ENCODE measurements at places on chromosomes 13 and 19.

DNA sequence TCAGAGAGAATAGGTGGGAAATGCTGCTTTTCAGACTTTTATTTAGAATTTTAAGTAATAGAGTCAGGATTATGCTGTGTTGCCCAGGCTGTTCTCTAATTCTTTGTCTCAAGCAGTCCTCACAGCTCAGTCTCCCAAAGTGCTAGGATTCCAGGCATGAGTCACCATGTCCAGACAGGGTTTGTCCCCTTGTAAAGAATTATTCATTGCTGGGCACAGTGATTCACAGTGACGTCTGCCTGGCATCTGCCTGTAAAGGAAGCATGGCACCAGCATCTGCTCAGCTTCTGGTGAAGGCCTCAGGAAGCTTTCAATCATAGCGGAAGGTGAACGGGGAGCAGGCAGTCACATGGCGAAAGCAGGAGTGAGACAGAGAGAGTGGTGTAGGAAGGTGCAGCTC, 17.7 kb downstream of the ZNF763 start:
- no peak for DNase-seq

- DNase-seq = no peak
These were observed 5.2 kb downstream of the TRIM28 start for GRCh38 chr19:58548859-58549663.

- no peak for DNase-seq
These were observed 1658.6 kb upstream of the MIR17HG start for GRCh38 chr13:89688918-89689317.

DNA sequence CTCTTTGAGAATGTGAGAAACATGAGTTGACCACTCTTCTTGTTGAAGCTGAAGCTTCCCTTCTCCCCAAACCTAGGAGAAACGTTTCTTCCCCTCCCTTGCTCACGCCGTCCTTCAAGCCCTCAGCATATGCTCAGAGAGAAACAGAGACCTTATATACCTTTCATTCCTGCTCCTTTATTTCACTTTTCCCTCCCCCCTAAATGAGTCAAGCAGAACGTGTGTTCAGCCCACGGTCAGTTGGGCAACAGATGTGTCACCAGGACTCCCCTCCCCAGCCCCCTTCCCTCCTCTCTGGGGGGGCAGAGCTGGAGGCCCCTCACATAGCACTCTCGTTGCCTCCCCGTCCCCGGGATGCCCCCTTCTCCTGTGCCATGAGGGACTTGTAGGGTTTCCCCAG, 8.6 kb downstream of the OR7C2 start:
- DNase-seq = no peak

GRCh38 chr13:23460309-23460708, 26.8 kb upstream of the SACS start:
- no peak for DNase-seq

DNA sequence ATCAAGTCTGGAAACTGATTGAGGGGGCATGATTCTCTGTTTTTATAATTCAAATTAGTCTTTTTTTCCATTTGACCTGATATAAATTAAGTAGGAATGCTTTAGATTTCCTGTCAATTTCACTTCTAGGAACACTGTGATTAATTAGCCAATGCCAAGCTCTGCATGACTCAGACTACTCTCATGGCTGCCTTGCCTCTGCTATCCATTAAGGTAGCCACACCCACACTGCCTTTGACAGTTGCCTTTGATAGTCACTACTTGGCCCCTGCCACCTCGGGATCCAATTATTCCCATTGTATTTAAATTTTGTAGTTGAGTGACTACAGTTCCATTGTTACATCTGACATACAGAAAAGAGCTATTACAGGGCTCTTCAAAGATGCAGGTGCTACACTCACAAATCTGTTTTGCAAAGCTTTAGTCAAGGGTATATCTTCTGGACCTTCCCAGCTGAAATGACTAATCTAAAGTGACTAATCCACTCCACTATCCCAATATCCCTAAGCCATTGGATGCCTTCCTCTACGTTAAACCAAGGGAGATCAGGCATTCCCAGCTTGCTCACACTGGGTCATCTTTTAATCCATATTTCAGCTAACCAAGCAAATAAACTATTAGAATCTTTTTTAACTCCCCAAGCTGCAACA, 1193.1 kb upstream of the MIR17HG start:
- DNase-seq = no peak

GRCh38 chr19:2154587-2155075, 3.3 kb upstream of the AP3D1 start:
- no peak for DNase-seq

DNA sequence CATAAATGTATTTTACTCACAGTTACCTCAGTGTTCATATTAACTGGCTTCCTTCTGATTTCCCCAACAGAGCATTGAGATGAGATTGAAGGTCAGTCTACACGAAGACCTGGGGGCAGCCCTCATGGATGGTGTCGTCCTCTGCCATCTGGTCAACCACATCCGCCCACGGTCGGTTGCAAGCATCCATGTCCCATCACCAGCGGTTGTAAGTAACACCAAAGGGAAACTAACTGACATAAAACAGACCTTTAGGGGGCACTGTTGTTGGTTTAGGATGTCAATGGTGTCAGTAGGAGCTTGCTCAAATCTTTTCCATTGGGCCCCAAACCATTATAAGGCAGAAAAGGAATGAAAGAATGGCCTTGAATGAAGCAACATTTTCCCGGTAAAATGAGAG, 68.2 kb downstream of the ESD start:
- DNase-seq = no peak

DNA sequence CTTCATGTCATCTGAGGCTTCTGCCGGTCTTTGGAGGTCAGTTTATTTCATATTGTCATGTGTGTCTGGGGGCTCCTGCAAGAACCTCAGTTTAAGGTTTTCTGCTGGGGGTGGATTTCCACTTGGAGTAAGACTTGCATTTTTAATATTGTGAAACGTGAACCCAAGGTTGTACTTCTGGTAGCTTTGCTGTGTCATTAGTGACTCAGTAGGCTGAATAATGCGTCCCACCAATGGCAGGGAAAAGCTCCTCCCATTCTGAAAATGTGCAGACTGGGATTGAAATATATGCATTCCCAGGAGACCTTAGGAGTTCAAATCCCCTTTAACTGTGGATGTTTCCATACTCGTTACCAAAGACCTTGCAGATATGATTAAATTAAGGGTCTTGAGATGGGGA, 46.2 kb downstream of the ING1 start:
- no peak for DNase-seq

DNA sequence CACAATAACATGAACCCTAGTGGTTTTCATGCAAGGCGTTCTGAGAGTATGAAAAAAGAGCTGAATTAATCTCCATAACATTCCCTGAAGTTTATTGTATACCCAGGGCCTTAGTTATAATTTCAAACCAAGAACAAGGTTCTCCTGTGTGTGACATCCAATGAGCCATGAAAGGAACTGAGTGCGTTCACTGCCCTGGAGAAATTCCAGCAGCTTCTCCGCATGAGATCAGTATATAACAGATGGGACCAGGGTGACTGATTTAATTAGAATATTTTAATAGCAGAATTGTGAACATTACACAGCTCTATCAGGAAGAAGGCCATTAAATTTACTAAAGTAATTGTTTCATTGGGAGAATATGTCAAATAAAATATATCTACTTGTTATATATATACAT, 1190.5 kb upstream of the SLC10A2 start:
- DNase-seq = no peak

- peak; percentile 77 for DNase-seq
These were observed 24.6 kb upstream of the IGSF23 start for GRCh38 chr19:44588771-44589112.

- peak; percentile 16 for DNase-seq
These were observed 695 bp downstream of the ICAM1 start for GRCh38 chr19:10271543-10272086.

DNA sequence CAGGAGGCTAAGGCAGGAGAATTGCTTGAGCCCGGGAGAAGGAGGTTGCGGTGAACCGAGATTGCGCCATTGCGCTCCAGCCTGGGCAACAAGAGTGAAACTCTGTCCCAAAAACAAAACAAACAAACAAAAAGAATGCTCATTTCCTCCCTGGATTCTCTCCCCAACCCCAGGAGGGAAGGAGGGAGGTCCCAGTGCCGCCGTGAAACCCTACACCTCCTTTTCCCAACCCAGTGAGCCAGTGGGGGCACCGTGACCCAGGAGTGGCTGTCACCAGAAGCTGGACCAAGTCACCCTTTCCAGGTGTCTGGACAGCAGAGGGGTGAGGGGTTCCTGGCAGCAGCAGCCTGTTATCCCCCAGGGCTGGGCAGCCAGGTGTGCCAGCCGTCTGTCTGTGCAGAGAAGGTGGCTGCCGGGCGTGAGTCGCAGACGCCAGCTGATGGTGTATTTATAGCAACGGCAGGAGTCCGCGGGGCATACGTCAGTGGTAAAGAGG, 23.5 kb downstream of the NFIC start:
- DNase-seq = no peak

GRCh38 chr13:106917024-106917571, 349.2 kb upstream of the ARGLU1 start:
- DNase-seq = no peak

DNA sequence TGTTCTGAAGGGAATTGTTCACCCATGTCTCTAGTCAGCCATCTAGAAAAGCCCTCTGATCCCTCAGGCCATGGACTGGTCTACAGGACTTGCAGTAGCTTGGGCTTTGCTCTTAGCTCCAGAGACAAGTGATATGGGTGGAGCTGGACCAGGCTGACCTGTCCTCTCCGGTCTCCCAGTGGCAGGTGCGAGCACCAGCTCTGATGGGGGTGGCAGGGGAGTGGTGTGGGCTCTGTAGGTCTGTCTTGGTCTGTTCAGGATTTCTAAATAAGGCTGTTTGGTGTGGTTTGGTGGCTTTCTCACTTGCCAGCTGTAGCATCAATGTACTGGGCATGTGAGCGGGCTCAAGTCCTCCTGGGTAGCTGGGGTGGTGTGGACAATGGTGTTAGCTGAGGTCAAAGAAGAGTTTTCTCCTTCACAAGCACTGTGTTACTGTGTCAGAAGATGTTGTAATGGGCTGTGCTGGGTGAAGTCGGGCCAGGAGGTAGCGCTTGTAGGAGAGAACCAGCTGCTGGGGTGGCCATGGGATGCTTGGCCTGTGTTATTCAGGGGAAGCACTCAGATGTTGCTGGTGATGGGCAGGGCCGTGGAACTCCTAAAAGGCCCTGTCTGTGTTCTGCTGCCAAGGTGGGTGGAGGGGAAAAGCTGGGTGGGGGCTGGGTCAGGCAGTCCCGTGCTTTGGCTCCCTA, 16.9 kb downstream of the GPC6 start:
- DNase-seq = no peak

DNA sequence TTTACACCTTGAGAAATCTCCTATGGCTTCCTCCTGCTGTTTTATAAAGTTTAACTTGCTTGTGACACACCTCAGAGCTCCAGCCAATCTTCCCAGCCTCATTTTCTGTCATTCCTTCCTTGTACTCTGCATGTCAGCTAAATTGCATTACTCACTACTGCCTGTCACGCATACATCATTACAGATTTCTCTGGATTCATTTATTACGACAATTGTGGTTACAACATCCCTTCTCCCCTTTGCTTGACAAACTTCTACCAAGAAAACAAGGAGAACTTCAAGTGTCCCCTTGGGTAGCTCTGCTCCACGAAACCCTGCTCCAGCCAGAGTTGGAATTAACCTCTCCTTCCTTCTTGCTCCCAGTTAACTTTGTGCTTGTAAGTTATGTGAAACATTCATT, 22.0 kb upstream of the GPR18 start:
- DNase-seq = peak; percentile 40

GRCh38 chr19:54074851-54075250, 6.3 kb downstream of the TARM1 start:
- DNase-seq = no peak

DNA sequence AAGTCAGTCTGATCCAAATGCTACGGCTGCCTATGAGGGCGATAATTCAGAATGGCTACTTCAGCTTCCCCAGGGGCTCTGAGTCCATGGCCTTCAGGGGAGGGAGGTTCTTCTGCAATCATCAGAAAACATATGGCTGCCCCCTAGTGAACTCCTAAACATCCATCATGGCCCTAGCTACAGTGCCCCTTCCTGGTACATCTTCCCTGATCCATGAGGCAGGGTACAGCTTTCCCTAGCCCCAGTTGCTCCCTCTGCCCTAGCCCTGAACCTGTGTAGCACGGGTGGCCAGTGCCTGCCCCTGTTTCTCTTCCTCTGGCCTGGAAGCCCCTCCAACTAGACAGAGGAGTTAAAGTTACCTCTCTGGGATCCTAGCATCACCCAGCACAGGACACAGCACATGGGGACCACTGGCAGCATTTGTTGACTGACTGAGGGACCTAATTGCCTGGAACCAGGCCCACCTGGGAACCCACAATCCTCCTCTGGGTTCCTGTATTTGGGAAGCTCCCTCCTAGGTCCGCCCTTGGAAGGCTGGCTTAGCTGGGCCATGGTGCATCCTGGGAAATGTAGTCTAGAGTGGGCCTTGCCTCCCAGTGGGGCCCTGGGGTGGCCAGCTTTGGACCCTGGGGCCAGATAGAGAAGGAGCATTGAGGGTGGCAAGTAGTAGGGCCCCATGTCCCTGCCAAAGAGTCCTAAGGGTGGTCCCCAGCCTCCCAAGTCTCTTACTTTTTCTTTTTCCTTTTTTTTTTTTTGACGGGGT, 17.7 kb upstream of the SEMA6B start:
- DNase-seq = no peak

GRCh38 chr19:3479177-3479833, 1.0 kb downstream of the SMIM24 start:
- no peak for DNase-seq

DNA sequence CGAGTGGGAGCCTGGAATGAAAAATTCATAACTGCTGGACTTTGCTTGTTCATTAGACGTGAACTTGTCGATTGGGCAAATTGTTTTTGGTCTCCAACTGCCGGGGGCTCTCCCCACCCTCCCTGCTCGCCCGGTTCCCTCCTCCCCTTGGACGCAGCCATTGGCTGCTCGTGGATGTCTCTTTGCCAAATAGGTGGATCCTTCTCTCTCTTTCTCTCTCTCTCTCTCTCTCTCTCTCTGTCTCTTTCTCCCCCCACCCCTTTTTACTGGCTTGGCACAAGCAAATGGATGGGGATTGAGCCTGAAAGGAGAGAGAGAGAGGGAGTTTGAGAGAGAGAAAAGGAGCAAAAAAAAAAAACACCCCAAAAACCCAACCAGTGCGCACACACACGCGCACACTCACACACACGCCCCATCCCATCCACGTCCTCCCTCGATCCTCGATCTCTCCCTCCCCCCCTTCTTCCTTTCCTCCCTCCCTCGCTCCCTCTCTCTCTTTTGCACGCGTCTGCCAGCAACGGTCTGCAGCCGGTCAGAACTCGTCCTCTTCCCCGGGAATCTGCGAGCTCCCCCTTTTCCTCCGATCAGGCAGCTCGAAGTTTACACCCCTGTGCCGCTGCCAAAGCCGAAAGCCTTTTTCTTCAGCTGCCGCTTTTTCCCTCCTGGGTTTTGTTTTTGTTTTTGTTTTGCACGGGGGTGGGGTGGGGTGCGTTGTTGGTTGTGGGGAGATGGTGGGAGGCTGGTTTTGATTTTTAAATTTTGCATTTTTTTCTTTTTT, 27.8 kb downstream of the NFIX start:
- DNase-seq = peak; percentile 14

GRCh38 chr19:29315556-29316190, 102.7 kb upstream of the UQCRFS1 start:
- no peak for DNase-seq

- no peak for DNase-seq
These were observed 10.9 kb downstream of the MIR17HG start for GRCh38 chr13:91358387-91358782.
